Fibroblast of skin of left quadriceps (primary cell): ENCODE measurements at places on chromosomes 3 and 15.

DNA sequence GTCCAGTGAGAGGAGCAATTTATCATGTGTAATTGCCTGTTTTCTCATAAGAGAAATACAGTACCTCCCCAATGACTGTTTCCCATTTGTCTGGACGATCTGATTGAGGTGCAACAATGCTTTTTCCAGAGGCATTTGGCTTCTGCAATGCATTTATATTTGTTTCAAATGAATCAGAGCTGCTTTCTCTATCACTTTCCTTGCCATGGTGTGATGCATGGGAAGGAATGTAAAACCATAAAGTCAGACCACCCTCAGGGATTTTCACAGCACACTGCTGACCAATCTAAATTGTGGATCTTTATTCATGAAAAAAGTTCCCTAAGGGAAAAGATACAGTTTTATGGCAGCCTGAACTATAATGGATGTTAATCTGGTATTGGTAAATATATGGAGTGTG lies 333.0 kb downstream of the ZNF385D start:
- DNase-seq, result peak; percentile 62

GRCh38 chr15:81516461-81516860 lies 142.4 kb upstream of the TMC3 start:
- DNase-seq, result no peak

DNA sequence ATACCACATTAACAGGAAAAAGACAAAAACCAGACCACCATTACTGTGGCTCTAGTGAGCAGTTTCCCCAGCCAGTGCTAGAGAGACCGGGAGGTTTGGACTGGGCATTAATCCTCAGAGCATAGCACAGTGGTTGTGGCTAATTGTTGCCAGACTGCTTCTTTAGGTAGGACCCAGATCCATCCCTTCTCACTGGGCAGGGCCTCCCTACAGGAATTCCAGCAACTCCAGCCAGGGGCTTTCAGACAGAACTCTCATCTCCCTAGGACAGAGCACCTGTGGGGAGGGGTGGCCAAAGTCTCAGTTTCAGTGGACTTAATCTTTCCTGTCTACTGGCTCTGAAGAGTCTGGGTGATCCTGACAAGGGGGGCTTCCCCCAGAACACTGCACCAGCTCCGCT lies 759.6 kb downstream of the SQOR start:
- no peak for DNase-seq

GRCh38 chr3:39000008-39000450 lies 51.7 kb downstream of the SCN11A start:
- DNase-seq, result peak; percentile 42

DNA sequence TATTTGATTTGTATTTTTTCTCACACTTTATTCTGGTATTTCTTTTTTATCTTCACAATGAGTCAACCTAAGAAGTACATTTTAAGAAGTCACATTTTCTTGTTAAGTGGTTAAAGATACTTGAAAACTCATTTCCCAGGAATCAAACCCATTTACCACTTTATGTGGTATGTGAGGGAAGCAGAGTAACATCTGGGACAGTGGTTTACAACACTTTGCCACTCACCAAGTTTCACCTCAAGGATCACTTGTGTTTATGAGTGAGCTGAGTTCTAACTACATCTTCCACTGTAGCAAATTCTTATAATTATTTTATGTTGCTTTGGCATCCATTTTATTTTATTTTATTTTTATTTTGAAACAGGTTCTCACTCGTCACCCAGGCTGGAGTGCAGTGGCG lies 53.8 kb downstream of the IGSF11 start:
- DNase-seq, result no peak

DNA sequence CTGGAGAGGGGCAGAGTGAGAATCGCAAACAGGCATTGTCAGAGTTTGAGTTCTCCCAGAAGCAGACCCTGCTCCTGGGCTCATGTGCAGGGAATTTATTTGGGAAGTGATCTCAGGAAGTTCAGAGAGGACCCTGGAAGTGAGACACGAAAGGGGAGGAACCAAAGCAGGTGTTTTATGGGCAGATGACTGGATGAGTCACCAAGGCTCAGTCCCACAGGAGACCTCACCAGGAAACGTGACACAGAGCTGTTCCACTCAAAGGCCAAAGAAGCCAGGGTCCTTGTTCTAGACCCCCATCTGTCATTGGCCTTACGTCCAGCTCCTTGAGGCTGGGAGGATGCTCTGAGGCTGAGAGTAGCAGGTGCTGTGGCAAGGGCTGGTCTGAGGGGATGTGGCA lies 43.4 kb upstream of the SEC22A start:
- no peak for DNase-seq

DNA sequence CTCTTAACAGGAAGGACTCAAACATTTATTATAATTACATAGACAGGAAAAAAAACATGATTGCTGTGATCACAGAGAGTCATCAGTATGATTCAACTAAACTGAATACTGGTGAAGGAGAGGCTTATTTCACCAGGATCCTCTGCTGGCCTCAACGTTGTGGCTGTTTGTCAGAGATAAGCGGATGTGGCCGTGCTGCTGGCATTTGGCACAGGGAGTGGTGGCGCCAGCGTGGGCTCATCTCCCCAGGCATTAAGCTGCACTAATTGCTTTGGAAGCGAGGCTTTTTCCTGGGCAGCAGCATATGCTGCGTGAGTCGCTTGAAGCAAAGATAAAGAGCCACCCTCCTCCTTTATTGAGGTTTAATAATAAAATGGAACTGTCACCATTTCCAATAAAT lies 306.7 kb downstream of the LRTM1 start:
- DNase-seq, result no peak

- DNase-seq, result no peak
Observed at GRCh38 chr3:12974819-12975218, 98.4 kb downstream of the IQSEC1 start.

DNA sequence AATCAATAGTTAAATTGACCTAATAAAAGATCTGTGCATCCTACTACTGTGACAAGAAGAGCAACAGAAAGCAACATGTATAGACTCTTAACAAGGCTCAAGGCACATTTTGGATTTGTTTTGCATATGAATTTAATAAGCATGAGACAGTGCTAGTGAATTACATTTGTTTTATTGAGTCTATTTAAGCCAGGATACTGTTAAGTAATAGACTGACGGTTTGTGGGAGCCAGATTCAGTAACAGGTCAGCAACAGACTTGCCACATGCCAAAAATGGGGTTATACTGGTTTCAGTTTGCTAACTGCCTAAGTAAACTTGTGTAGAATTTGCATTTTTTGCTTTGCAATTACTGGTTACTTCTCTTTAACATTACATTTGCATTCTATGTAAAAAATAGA lies 54.0 kb downstream of the MBNL1 start:
- no peak for DNase-seq

- no peak for DNase-seq
Observed at GRCh38 chr3:72353236-72354128, 494.8 kb downstream of the SHQ1 start.

DNA sequence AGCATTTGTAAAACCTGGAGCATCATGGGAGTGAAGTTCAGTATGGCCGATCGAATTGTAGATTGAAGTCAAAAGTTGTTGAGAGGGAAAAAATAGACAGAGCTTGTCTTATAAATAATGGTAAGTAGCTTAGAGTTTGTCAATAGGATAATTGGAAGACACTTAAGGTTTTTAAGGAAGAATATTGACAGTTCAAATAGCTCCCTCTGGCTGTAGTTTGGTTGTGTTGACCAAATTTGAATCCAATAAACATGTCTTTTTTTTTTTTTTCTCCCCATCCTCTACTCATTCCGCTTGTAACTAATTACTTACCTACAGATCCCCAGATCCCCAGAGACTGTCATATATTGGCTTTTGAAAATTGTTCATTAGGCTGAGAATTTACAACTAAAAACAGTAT lies 677.0 kb downstream of the AGBL1 start:
- no peak for DNase-seq

DNA sequence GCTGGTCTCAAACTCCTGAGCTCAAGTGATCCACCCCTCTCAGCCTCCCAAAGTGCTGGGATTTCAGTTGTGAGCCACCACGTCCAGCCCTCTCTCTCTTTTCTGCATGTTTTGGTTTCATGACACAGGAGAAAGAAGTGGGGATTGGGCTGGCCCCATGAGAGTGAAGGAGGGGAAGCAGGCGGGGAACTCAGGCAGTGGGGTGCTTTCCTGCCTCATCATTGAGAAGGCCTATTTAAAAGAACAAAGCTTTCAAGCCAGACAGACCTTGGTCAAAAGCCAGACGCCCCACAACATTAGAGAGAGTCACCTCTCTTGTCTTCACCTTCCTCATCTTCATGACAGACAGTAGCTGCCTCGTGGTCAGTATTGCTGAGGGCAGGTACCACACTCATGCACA lies 15.9 kb downstream of the PSTPIP1 start:
- no peak for DNase-seq

DNA sequence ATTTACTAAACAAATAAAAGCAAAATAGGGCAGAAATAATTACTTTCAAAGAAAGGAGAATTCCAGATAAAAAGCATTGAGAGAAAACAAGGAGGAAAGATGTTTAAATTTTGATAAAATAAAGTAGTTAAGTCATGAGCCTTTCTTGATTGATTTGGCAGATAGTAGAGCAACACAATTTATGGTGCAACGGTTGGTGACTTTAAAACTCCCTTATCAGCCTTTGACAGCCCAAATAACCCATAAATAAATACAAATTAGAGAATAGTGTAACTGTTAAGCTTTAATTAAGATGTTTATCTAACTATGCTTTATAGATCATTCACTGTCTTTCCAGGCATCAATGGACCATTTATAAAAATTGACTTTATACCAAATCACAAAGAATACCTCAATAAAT lies 54.0 kb upstream of the EIF1B start:
- no peak for DNase-seq

GRCh38 chr3:124483915-124484470 lies 246.3 kb upstream of the UMPS start:
- no peak for DNase-seq

DNA sequence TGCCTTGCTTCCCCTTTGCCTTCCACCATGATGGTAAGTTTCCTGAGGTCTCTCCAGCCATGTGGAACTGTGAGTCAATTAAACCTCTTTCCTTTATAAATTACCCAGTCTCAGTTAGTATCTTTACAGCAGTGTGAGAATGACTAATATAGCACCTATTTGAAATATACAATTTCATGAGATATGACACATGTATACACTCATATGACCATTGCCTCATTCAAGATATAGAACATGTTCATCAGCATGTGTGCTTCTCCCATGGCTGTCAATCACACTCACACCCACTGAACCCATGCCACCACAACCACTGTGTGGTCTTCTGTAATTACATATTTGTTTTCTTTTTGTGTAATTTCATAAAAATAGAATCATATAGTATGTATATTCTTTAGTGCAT lies 599.5 kb upstream of the EPHA6 start:
- DNase-seq, result no peak

- no peak for DNase-seq
Observed at GRCh38 chr3:38730281-38730680, 80.8 kb upstream of the SCN5A start.

- DNase-seq, result no peak
Observed at GRCh38 chr15:77384589-77385359, 35.1 kb downstream of the PEAK1 start.

DNA sequence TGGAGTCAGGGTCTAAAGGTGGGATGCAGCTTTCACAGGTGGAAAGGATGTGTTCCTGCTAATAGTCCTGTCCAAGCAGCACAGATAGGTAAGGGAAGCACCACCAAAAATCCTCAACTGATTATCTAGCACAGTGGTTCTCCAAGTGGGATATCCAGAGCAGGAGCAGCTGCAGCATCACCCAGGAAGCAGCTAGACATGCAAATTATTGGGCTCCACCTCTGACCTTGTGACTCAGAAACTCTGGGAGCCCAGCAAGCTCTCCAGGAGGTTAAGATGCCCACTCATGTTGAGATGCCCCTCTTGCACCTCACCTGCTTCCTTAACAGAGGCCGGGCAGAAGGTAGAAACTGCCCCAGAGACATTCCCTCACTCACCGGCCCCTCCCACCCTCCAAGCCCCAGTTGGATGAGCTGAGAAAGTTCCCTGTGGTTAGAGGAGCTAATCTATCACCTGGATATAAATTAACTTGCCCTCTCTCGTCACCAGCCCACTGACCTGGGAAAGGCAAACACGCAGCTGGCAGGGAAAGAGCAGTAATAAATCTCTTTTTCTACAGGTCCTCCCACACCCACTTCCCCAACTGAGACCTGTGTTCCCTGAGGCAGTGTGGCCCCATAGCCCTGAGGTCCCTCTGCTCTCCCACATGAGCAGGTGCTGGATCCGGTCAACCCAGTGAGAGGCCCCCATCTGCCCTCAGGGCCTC lies 39.3 kb downstream of the ADCY5 start:
- DNase-seq, result no peak

DNA sequence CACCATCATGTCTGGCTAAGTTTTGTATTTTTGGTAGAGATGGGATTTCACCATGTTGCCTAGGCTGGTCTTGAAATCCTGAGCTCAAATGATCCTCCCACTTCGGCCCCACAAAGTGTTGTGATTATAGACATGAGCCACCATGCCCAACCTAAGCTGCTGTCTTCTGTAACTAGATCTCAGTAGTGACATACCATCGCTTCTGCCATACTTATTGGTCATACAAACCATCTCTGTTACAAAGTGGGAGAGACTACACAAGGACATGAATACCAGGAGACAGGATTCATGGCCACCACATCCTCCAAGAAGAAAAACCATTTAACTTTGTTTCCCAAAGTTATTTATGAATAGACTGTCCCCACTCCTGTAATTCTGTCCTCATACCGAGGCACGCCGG lies 81.3 kb downstream of the SMAD6 start:
- no peak for DNase-seq

- no peak for DNase-seq
Observed at GRCh38 chr3:8509961-8510360, 8.3 kb downstream of the LMCD1 start.

- DNase-seq, result no peak
Observed at GRCh38 chr3:130517602-130518001, 625 bp downstream of the COL6A6 start.

DNA sequence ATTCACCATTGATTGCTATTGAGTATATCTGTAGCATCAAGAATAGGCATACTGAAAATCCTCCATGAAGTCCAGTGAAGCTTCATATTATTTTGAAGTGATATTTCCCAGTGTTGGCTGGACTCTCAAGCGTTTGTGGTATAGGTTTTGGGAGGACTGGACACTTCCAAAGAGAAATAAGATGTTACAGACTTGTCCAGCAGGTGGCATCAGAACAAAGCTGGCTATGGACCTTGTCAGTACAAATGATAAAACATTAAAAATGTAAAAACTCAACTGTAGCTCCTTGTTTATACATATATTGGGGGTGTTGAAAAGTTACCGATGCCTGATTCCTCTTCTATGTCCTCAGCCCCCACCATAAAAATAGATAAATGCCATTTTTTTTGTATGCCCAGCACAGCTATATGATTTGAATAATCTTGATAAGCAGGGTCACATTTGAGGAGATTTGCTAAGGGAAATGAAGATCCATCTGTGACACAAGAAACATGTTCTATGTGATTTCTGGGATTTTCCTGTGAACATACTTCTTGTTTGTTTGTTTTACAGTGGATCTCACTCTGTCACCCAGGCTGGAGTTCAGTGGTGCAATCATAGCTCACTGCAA lies 54.5 kb upstream of the GOLGA6B start:
- peak; percentile 14 for DNase-seq
